Small intestine (tissue), 16 donors: ENCODE measurements at places on chromosomes 2 and 18. TPM values are rescaled to one million over a fixed set of nuclear protein-coding genes. Genes with fewer than 3 reads are reported as not detected.

The FBXO36 gene
- 2.3 TPM for polyA plus RNA-seq

DNA sequence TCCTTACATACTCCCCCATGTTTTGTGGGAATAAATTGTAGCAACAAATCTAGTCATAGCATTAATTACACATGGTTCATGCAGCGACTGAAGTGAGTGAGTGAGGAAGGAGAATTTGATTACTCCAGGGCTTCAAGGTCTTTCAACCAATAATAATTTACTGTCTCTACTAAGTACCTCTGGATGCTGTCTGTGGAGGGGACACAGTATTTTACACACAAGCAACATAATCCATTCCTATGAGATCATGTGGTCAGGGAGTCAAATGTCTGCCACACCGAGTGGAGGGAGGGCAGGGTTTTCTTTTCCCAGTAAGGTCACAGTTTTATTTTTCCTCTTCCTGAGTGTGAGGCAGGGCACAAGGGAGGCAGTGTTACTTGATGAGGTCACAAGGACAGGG lies 334.7 kb upstream of the CELF4 start:
- H3K4me3 ChIP-seq, result no peak overlapping the region
- no peaks in the 10 kb centered on the region for H3K27me3 ChIP-seq
- DNase-seq, result no peak

The PXDN gene
- 12.0 TPM for polyA plus RNA-seq

The CHRNG gene
- not detected for polyA plus RNA-seq

DNA sequence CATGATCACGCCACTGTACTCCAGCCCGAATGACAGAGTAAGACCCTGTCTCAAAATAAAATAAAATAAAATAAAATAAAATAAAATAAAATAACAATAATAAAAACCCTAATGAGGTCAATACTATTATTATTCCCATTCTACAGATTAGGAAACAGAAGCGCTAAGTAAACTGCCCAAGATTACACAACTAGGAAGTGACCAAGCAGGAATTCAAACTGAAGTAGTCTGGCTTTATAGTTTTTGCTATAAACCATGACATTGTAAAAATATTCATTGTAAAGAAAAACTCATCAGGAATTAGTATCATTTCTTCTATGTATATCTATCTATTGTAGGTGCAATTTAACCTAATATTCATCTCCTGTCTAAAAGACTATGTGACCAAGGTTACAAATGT lies 1.2 kb downstream of the PLEKHM3 start:
- no peaks in the 10 kb centered on the region for H3K36me3 ChIP-seq
- H3K4me3 ChIP-seq, result no peak overlapping the region
- no peak overlapping the region for H3K27ac ChIP-seq
- no peak for DNase-seq
- H3K4me1 ChIP-seq, result peaks cover 8% of the 10 kb centered on the region
- H3K27me3 ChIP-seq, result no peaks in the 10 kb centered on the region

The ZNF513 gene
- 23.9 TPM for polyA plus RNA-seq

GRCh38 chr2:188306271-188306670 lies 14.6 kb downstream of the GULP1 start:
- no peak for DNase-seq
- no peak overlapping the region for H3K4me3 ChIP-seq
- H3K4me1 ChIP-seq, result no peaks in the 10 kb centered on the region
- H3K27ac ChIP-seq, result no peak overlapping the region

The PAX8 gene
- 0.45 TPM for polyA plus RNA-seq

DNA sequence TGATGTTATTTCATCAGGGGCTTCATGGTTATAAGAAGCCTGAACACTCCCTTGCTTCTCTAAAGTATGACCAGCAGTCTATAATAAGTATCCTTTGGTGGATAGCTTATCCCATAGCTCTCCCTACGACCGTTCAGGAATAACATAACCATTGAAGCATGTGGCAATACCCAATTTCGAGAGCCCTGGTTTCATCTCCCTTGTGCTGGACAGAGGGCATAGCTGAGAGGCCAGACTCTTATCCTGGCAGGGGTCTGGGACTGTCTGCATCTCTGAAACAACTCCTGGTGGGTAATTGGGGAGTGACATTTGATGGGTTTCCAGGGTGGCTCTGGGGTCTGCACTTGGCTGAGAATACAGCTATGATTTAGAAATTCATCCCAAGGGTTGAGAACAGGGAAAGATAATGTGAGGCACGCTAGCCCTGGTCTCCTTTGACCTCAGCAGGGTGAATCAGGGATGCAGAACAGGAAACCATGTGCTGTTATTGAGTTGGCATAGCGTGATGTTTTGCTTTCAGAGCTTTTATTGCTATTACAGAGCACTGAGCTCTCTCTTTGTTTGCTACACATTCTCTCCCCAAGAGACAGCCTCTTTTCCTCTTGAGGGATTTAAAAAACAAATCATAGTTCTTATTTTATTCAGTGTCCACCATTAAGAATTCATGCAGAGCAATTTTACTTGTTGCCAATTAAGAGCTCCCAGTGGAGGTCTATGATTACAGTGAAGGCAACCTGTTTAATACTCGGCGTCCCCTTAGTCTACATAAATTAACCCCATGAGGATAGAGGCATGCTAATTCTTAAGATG lies 274.5 kb downstream of the NCKAP5 start:
- H3K4me3 ChIP-seq, result no peak overlapping the region
- no peak for DNase-seq
- no peak overlapping the region for H3K27ac ChIP-seq

DNA sequence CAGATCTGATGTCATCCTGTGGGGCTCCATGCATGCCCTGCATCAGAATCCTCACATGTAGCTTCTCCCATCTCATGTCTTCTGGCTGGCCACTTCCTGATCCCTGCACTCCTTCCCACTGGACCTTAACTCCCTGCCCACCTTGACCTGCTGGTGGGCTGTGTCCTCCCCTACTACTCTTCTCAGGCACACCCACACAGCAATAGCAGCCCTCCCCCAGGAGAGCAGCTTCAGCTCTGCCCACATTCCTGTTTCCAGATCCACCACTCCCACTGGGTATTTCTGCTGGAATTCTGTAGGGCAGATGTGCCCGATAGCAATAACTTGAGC lies 137.0 kb upstream of the HS6ST1 start:
- no peak for DNase-seq
- H3K4me1 ChIP-seq, result no peaks in the 10 kb centered on the region
- H3K4me3 ChIP-seq, result no peak overlapping the region
- H3K36me3 ChIP-seq, result no peaks in the 10 kb centered on the region
- H3K27me3 ChIP-seq, result no peaks in the 10 kb centered on the region
- no peak overlapping the region for H3K27ac ChIP-seq

The GAL3ST2 gene
- polyA plus RNA-seq, result not detected

The SERPINB3 gene
- not detected for polyA plus RNA-seq

DNA sequence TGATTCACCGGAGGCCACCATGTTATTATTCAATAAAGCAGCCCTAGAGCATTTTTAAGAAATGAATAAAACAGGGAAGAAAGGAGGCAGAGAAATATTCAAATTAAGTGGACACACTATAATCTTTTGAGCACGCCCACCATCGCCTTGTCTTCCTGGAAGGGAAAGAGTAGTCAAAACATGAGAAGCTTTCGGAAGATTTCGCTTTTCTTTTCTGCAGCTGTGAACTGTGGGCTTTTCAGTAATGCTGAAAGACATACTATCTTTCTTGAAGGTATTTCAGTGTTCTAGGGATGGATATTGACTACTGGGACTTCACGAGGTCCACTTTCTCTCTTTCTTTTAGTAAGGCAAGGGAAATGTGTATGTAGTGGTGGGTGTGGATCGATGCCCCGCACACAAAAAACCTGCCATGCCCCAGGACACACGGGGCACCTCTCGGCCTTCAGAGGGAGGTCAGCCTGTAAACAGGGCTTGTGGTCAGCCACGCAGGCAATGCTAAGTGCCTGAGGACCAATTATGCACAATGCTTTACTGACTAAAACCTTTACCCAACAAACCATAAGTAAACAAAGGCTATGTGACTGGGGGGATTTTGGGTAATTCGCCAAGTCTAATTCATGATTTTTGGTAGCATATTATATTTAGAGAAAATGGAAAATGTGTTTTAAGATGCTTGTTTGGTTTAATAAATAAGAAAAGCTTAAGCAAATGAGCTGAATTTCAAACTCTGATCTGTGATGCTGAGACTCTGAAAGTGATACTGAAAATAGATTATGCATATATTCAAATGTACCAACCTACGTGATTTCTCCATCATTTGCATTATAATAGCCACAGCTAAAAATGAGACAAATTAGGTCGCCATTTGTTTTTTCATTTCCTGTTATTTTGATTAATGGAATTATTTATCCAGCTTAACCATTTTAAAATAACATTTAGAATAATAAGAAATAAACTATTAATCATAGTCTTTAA lies 130.5 kb downstream of the ZNF516 start:
- no peak overlapping the region for H3K4me3 ChIP-seq
- DNase-seq, result no peak
- no peaks in the 10 kb centered on the region for H3K4me1 ChIP-seq
- no peak overlapping the region for H3K27ac ChIP-seq

DNA sequence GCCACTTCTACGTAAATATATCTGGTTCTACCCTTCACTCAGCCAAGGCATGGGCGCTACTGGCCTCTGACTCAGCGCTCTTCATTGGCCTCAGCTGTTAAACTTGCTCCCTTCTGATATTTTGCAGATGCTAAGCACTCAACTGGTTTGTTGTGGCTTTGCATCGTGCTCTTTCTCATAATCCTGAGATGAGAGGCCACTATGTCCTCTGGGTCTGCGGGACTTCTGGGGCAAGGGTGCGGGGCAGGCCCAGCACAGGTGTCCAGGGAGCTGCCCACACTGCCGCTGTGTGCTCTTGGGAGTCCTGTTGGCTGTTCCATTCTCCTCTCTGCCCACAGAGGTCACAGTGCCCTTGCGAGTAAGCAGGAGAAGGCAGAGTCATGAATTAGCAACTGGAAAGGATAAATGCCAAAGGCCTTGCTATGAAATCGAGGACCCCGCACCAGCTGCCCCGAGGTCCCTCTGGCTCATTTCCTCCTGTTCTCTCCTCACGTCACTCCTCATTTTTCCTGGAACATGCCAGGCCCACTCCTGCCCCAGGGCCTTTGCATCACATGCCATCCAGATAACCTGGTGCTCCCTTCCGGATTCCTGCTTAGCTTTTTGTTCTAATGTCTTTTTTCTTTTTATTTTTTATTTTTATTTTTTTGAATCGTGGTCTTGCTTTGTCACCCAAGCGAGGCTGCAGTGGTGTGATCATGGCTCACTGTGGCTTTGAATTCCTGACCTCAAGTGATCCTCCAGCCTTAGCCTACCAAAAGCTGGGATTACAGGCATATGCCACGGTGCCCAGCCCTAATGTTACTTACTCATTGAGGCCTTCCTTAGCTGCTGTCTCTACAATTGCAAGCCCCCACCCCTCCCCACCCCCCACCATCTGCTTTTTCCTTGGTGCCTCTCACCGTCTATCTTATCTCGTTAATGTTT lies 34.9 kb upstream of the MAT2A start:
- H3K36me3 ChIP-seq, result no peaks in the 10 kb centered on the region
- no peak for DNase-seq
- H3K27me3 ChIP-seq, result no peaks in the 10 kb centered on the region
- peaks cover 4% of the 10 kb centered on the region for H3K4me1 ChIP-seq
- H3K4me3 ChIP-seq, result peak overlapping the region; percentile 3

DNA sequence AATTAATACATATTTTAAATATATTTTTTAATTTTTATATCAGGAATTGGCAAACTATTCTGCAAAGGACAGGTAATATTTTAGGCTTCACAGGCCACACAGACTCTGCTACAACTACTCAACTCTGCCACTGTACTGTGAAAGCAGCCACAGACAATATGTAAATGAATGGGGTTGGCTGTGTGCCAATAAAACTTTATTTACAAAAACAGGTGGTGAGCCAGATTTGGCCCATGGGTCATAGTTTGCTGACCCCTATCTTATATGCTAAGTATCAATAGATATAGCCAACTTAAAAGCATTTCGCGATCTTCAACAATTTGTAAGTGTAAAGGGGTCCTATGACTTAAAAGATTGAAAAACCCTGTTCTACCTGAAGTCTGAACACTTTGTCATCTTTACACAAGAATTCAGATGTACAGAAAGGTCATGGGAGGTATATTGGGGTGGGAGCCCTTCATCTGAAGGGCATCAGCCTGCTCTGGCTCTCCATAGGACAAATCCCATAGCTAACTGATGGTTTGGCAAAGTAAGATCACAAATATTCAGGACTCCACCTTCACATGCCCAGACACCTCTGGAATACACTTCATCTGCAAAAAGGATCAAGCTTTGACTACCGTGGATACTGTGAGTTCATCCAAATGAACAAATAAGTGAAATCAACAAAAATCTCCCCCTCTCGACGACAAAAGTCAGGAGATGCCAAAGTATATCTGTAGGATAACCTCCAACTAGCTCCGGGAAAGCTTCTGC lies 65.9 kb downstream of the C1D start:
- no peak overlapping the region for H3K4me3 ChIP-seq
- DNase-seq, result no peak
- no peaks in the 10 kb centered on the region for H3K36me3 ChIP-seq
- H3K4me1 ChIP-seq, result no peaks in the 10 kb centered on the region
